Activated naive CD8-positive, alpha-beta T cell treated with anti-CD3 and anti-CD28 coated beads, Interleukin-2, amount 10 ng/mL, durations not matched to agents 7 days and 5 days (primary cell): ENCODE measurements at places on chromosomes 7 and 10.

- H3K4me1 ChIP-seq, result peaks cover 10% of the 10 kb centered on the region
- peak; percentile 51 for DNase-seq
- H3K36me3 ChIP-seq, result peaks cover 7% of the 10 kb centered on the region
- H3K27me3 ChIP-seq, result no peaks in the 10 kb centered on the region
Measured at GRCh38 chr7:92448205-92448747, 994 bp downstream of the GATAD1 start.

DNA sequence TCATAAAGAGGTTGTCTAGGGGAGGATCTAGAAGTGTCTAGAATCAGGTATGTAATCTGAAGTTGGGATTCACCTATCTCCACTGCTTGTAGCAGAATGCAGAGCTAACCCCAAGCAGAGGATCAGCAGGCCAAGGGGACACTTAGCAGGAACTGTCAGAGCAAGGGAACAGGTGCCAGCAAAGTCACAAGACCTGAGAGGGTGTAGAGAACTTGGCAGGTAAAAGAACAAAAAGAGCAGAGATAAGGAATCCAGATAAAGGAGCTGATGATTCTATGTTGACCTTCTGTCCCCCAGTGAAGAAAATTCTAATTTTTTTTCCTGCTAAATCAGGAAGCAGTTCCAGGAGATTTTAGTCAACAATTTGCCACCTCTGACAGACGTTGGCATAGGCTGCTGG, 91.4 kb upstream of the CCDC71L start:
- no peak overlapping the region for H3K27ac ChIP-seq
- H3K27me3 ChIP-seq, result peaks cover 5% of the 10 kb centered on the region
- H3K36me3 ChIP-seq, result peaks cover 2% of the 10 kb centered on the region

DNA sequence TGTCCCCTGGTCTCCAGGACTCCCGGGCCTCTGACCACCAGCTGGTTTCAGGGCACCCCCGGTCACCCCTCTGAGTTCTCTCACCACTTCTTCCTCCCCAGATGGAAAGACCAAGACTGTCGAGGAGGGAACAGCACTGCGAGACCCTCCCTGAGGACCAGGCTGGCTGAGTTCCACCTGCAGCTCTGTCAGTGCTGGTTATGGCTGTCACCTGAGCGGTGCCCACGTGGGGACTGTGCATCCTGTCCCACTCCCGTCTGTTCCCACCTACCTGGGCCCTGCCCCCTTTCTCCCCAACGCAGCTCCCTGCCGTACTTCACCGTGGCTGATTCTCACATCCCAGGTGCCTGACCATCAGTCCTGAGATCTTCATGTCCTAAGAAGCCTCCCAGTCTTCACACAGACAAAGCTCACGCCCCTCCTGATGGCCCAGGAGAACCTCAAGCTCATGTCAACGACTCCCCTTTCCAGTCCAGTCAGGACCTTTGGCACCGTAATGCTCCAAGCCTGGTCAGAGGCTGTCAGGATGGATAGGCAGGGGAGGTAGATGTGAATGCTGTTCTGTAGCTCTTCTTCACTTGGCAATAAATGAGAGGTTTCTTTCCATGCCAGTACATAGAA, 159.7 kb downstream of the USP6NL start:
- DNase-seq, result no peak
- H3K4me1 ChIP-seq, result peaks cover 2% of the 10 kb centered on the region
- H3K36me3 ChIP-seq, result no peaks in the 10 kb centered on the region
- peak overlapping the region; percentile 54 for H3K27ac ChIP-seq
- H3K27me3 ChIP-seq, result peaks cover 20% of the 10 kb centered on the region
- no peak overlapping the region for H3K4me3 ChIP-seq

GRCh38 chr10:119488675-119489074, 53.8 kb downstream of the RGS10 start:
- no peaks in the 10 kb centered on the region for H3K27me3 ChIP-seq
- peak overlapping the region; percentile 91 for H3K27ac ChIP-seq
- DNase-seq, result no peak
- H3K4me1 ChIP-seq, result peaks cover 28% of the 10 kb centered on the region

DNA sequence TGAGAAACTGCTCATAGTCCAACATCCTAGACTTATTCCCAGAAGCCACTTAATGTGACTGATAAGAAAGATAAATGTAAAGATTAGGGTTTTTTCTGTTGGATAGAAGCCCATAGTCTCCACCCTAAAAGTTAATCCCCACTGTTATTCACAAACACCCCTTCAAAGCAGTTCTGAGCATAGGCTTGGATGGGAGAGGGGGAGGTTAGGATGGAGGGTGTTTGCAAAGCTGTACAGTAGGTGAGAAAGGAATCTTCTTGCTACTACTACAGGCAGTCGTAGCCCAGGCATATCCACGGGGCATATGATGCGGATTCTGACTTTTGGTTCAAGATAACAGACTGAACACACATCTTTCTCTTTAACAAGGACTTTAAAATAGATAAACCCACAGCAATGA, 535.9 kb downstream of the PHTF2 start:
- H3K27me3 ChIP-seq, result no peaks in the 10 kb centered on the region
- no peak for DNase-seq
- no peaks in the 10 kb centered on the region for H3K36me3 ChIP-seq

DNA sequence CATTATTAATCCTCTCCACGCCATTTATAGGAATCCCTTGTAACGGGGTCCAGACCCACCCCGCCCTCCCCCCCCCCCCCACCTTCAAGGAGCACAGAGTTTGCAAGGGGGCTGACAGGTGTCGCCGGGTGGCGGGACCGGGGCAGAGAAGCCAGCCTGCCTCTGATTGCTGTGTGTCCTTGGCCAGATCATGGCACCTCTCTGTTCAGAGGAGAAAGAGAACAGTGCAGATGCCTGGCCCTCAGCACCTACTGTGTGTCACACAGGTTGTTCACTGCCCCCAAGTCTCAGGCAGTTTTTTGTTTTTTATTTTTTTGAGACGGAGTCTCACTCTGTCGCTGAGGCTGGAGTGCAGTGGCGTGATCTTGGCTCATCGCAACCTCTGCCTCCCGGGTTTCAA, 5.4 kb upstream of the MICALL2 start:
- no peak overlapping the region for H3K4me3 ChIP-seq
- no peaks in the 10 kb centered on the region for H3K36me3 ChIP-seq
- H3K27me3 ChIP-seq, result peaks cover 1% of the 10 kb centered on the region
- DNase-seq, result no peak
- no peak overlapping the region for H3K27ac ChIP-seq
- H3K4me1 ChIP-seq, result peaks cover 5% of the 10 kb centered on the region

DNA sequence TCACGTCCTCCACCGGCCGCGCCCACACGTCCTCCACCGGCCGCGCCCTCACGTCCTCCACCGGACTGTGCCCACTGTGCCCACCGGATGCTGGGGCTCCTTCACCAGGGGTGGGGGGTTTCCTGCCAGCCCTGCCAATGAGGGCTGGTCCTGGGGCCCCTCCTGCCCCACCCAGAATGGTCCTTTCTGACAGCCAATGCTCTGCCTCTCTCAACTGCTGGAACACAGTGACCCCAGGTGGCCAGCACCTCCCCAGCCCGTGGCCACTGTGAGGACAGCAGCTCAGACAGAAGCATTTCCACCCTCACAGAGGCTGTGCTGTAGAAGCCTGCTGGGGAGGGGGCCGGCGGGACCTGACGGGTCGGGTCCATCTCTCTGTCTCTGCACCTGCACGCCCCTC, 90.1 kb upstream of the DNAAF5 start:
- H3K27me3 ChIP-seq, result no peaks in the 10 kb centered on the region
- peaks cover 6% of the 10 kb centered on the region for H3K36me3 ChIP-seq
- H3K27ac ChIP-seq, result peak overlapping the region; percentile 42
- H3K4me1 ChIP-seq, result peaks cover 7% of the 10 kb centered on the region
- H3K4me3 ChIP-seq, result no peak overlapping the region
- DNase-seq, result no peak

- no peaks in the 10 kb centered on the region for H3K36me3 ChIP-seq
- H3K27me3 ChIP-seq, result peaks cover 2% of the 10 kb centered on the region
- no peak overlapping the region for H3K4me3 ChIP-seq
Measured at GRCh38 chr7:28755255-28755654, 202.9 kb downstream of the TRIL start.

- peaks cover 13% of the 10 kb centered on the region for H3K27me3 ChIP-seq
- H3K27ac ChIP-seq, result no peak overlapping the region
- DNase-seq, result no peak
- no peaks in the 10 kb centered on the region for H3K4me1 ChIP-seq
- no peaks in the 10 kb centered on the region for H3K36me3 ChIP-seq
- no peak overlapping the region for H3K4me3 ChIP-seq
Measured at GRCh38 chr7:29297194-29297890, 102.8 kb downstream of the CHN2 start.

- H3K36me3 ChIP-seq, result no peaks in the 10 kb centered on the region
- H3K4me1 ChIP-seq, result no peaks in the 10 kb centered on the region
- no peaks in the 10 kb centered on the region for H3K27me3 ChIP-seq
- H3K4me3 ChIP-seq, result no peak overlapping the region
- no peak for DNase-seq
- no peak overlapping the region for H3K27ac ChIP-seq
Measured at GRCh38 chr7:33601101-33601500, 304.2 kb upstream of the BMPER start.

- peak; percentile 44 for DNase-seq
- peak overlapping the region; percentile 99 for H3K27ac ChIP-seq
- H3K27me3 ChIP-seq, result no peaks in the 10 kb centered on the region
- peaks cover 8% of the 10 kb centered on the region for H3K36me3 ChIP-seq
- peaks cover 15% of the 10 kb centered on the region for H3K4me1 ChIP-seq
Measured at GRCh38 chr7:152674860-152675758, 832 bp downstream of the XRCC2 start.

DNA sequence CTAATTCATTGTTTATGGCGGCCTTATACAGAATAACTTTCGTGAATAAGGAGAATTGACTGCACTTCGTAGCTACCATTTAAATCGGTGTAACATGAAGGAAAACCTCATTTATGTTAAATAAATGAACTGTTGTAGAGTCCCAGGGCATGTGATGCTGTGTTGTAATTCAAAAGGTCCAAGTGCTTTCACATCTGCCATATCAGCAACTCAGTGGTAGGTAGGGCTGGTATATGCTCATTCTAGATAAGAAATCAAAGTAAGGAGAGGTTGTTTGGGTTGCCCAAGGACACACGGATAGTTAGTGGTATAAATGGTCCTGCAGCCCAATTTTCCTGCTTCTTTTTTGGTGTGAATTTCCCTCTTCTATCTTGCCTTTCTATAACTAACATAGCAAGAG, 15.8 kb downstream of the BBS9 start:
- peaks cover 3% of the 10 kb centered on the region for H3K4me1 ChIP-seq
- no peak for DNase-seq
- H3K4me3 ChIP-seq, result no peak overlapping the region
- H3K36me3 ChIP-seq, result peaks cover 9% of the 10 kb centered on the region
- H3K27me3 ChIP-seq, result no peaks in the 10 kb centered on the region

DNA sequence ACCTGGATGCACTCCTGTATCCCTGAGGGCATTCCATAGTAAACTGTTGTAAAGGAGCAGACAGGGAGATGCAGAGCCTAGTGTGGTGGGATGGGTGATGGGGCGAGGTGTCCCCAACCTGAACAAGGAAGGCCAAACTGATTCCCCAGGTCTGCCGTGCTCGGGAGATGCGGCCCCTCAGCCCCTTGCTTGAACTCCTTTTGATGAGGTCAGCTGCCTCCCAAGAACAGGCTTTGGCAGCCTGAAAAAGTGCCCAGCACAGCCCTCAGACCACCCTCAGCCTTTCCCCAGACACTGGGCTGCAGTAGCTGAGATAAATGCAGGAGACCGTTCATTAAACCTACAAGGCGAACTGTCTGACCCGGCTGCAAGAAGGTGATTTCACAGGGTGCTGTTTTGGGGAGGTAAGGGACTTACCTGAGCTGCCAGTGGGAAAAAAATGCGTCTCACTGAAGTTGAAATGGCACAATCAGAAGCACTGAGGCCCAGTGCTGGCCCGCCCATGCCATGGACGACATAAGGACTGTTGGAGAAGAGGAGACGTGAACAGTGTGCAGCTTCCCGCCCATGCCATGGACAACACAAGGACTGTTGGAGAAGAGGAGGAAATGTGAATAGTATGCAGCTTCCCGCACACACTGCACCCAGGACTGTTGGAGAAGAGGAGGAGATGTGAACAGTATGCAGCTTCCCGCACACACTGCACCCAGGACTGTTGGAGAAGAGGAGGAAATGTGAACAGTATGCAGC, 148.4 kb upstream of the FAM20C start:
- no peaks in the 10 kb centered on the region for H3K4me1 ChIP-seq
- no peaks in the 10 kb centered on the region for H3K27me3 ChIP-seq
- H3K27ac ChIP-seq, result no peak overlapping the region
- no peak overlapping the region for H3K4me3 ChIP-seq
- no peaks in the 10 kb centered on the region for H3K36me3 ChIP-seq
- no peak for DNase-seq

DNA sequence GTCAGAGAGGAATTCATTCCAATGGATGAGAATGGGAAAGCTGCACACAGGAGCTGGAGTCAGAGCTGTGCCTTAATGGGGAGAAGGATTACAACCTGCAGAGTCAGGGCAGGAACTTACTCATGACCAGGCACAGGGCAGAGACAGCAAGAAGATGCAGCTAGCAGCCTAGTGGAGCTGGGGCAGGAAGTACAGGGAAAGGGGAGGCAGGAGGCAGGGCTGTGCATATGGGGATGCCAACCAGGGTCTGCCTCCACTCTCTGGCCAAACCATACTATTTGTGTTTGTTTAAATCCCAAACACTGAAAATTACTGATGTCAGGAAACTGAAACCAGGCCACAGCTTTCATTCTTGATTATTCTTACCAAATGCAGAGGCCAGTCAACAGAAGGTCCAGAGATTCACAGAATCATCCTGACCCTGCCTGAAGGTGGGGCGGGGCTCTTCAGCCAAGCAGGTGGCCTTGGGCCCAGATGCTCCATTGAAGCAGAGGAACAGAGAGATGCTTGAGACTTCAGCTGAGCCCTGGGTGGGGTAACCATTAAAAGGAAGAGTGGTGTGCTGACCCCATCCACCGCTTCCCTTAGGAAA, 461.9 kb downstream of the KCNMA1 start:
- no peak overlapping the region for H3K4me3 ChIP-seq
- H3K36me3 ChIP-seq, result no peaks in the 10 kb centered on the region
- H3K27ac ChIP-seq, result no peak overlapping the region
- DNase-seq, result no peak
- peaks cover 2% of the 10 kb centered on the region for H3K4me1 ChIP-seq

DNA sequence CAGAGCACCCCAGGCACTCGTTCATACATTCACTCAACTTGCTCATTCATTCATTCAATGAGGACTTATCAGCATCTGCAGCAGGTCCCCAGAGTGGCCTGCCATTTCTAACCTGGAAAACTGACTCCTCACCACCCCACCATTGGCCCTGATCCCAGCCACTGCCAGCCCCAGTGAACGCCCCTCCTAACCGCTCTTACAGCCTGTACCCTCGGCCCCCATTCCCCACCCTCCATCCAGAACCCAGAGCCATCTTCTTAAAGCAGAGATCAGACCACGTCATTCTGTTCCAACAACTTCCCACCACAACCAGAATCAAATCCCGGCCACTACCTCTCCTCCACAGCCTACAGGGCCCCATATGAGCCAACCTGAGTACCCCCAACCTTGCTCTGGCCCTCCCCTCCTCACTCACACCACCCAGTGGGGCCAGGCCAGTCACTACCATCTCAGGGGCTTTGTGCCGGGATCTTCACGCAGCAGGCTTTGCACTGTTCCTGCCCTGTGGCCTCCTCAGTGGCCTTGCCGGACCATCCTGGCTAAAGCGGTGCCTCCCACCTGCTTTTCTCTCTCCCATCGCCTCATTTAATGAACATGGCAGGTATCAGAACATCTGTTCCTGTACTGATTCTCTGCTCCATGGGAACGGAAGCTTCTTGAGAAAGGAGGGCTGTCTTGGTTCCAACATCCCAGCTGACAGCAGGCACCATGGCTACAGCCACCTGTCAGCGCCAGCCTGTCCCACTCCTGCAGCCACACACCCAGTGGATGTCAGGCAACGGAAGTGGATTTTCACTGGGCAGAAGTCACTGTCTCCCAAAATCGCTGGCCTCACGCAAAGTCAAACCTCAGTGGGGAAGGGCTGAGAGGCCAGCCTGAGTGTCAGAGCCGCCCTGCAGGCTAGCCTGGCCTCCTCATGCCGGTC, 45.4 kb downstream of the FAM53B start:
- no peak overlapping the region for H3K4me3 ChIP-seq
- H3K36me3 ChIP-seq, result peaks cover 16% of the 10 kb centered on the region
- peaks cover 67% of the 10 kb centered on the region for H3K4me1 ChIP-seq
- peak overlapping the region; percentile 78 for H3K27ac ChIP-seq
